DMS 273 treated with DMSO at 0.1 percent for 48 hours (cell line): ENCODE measurements at places on chromosomes 2 and 18.

DNA sequence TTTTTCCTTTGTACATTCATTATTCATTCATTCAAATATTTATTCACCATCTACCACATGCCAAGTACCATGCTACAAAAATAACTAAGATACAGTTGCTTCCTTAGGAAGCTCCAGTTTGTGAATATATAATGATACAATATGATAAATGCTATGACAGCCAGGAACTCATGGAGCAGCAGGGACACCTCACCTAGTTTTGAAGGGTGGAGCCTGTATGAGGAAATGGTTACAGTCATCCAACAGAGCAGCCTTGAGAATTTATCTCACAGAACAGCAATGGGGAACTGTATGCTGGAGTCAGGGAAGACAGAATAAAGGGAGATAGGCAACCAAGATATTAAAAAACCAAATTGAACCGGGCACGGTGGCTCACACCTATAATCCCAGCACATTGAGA is 124.0 kb downstream of the OSBPL1A start:
- DNase-seq, result no peak

GRCh38 chr2:231597014-231597611 is 4.4 kb downstream of the TEX44 start:
- DNase-seq, result no peak

- no peak for DNase-seq
Observed at GRCh38 chr18:55220523-55220922, 261.3 kb upstream of the CCDC68 start.

GRCh38 chr2:27390822-27391679 is 10.5 kb upstream of the ZNF513 start:
- no peak for DNase-seq

- no peak for DNase-seq
Observed at GRCh38 chr2:177746358-177746757, 326.2 kb downstream of the PDE11A start.

DNA sequence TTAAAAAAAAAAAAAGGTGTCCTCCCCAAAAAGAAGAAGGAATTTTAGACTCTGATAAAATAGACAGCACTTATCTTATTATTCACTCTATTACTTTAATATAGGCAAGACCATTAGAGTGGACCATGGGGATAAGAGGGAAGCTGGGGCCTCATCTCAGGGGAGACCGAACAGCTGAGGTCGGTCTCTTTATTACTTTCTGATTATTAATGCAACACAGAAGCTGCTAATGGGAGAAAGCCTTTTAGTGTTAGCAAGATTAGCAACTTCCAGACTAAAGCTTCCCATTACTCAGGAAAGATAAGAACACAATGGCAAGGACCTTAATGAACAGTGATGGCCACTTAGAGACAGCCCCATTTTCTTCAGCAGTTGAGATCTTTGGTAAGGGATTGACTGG is 135.5 kb downstream of the TMEFF2 start:
- no peak for DNase-seq

- DNase-seq, result no peak
Observed at GRCh38 chr2:210964141-210964764, 407.9 kb downstream of the CPS1 start.

DNA sequence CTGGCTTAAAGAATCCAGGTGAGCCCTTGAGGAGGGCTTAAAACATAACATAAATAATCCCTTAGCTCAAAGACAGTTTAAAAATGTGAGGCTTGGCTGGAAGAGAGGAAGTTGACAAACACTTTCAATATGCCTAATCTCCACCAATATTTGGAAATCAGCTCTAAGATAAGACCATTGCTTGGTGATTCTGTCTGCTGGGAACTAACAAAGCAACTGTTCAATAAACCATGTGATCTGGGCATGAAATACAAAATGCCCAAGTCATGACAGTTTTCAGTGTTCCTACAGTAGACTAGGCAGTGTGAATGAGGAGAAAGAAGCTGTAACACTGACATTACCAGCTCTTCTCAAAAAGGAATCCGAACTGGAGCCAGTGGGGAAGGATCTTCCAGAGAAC is 10.7 kb downstream of the MFF start:
- DNase-seq, result no peak

GRCh38 chr18:13726972-13727331 is 479 bp downstream of the RNMT start:
- no peak for DNase-seq

- no peak for DNase-seq
Observed at GRCh38 chr2:61165946-61166345, 4.0 kb downstream of the C2orf74 start.

GRCh38 chr2:139790136-139790535 is 1009.9 kb upstream of the NXPH2 start:
- no peak for DNase-seq

- no peak for DNase-seq
Observed at GRCh38 chr2:86617153-86617552, 6.5 kb downstream of the RNF103 start.

GRCh38 chr2:7880126-7880525 is 801.7 kb upstream of the ID2 start:
- no peak for DNase-seq

- no peak for DNase-seq
Observed at GRCh38 chr2:236340251-236340650, 76.0 kb upstream of the ASB18 start.

GRCh38 chr18:8662560-8663255 is 42.6 kb upstream of the MTCL1 start:
- no peak for DNase-seq
